GM03348 (cell line): ENCODE measurements at places on chromosomes 11 and 22.

DNA sequence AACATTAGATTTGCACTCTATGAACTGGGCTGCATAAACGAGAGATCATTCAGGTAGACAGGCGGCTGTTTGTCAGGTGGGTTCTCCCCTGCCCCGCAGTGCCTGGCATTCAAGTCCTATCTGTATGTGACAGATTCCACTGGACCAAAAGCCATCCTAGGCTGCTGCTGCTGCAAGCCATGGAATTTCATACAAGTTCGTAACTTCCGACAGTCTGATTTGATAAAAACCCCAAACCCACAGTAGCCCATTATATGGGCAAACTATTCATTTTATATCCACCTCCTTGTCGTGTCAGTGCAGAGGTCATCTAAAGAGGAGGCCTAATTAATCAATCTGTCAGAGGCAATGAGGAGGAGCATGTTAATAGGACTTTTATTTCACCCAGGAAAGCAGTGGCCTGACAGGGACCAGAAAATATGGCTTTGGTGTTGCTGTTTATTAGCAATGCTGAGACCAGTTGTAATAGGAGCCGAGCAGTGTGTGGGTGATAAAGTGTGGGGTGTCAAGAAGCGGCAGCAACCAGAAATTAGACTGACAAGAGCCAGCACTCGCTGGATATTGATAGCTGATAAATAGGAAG is 124.2 kb downstream of the ARL14EP start:
- no peak for DNase-seq

DNA sequence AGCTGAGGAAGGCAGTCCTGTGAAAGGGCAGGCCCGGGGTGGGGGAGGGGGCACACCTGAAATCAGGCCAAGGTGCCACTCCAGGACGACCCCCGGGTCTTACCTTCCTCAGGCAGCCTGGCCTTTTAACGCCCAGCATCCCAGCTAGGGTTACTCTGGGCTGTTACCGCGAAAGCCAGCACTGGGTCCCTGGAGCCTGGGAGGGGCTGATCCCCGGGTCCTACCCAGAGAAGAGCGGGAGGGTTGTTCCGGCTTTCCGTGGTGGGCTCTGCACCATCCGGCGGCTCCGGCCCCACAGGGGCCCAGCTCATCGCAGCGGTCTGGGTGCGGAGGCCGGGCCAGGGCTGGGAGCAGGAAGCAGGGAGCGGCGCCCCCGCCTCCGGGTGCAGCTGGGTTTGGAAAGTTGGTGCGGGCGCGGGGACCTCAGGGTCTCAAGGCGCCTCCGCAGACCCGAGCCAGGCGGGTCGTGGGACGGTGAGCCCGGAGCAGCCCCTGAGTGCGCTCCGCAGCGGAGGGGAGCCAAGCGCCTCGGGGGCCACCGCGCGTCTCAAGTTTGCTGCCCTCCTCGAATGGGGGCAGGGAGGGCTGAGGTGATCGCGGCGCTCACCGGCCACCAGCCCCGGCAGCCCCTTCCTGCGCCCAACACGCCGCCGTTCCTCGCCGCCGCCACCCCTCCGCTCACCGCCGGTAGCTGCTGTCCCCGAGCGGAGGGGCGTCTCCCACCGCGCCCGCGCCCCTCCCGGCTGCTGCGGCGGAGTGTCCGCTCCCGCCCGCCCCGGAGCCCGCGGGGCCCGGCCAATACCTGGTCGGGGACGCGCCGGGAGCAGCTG is 831 bp downstream of the CHST1 start:
- no peak for DNase-seq

GRCh38 chr11:120336641-120337354 is 585 bp downstream of the ARHGEF12 start:
- peak; percentile 79 for DNase-seq

GRCh38 chr11:134661660-134662059 is 249.6 kb upstream of the B3GAT1 start:
- DNase-seq = no peak

DNA sequence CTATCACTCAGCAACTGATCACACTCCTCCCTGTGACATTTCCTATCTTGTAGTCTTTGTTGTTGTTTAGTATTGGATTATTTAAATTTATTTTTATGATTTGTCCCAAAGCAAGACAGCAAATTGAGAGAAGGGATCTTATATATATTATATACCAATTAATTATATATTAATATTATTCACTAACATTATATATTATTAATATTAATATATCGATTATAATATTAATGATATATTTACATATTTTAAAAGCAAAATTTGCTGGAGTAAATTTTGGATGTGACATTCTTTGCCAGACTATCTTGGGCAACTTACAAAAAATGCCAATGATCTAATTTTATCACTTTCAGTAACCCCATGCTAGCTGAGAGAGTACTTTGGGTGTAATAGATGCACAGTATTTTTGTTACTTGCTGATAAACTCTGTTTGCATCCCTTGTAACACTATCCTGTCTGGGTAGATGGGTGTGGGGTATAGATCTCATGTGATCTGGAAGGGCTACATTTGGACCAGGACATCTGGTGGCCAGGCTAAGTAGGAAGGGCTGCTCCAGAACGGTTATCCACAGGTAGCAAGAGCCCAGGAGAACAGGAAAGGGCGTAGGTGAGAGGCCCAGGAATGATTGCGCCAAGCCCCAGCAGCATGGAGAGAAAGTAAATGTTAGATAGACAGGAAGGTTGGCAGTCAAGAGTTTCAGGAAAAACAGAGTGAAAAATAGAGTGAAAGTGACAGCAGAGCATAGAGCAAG is 608.6 kb upstream of the KIRREL3 start:
- no peak for DNase-seq

DNA sequence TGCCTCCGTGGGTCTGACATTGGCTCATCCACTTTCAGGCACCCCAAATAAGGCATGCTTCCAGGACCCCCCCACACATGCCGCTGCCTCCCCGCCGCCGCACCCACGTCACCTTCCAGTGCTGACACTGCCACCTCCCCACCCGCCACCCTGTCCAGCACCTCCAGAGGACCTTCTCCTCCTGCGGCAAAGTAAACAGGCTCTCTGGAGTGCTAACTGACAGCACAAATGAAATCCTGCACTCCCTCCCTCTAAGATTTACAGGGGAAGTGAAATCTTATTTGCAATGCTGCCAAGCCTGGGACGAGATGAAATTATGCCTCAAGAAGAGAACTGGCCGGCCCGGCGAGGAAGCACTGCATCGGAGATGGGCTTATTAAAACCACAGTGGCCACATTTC is 35.3 kb downstream of the MACROD1 start:
- DNase-seq = no peak

DNA sequence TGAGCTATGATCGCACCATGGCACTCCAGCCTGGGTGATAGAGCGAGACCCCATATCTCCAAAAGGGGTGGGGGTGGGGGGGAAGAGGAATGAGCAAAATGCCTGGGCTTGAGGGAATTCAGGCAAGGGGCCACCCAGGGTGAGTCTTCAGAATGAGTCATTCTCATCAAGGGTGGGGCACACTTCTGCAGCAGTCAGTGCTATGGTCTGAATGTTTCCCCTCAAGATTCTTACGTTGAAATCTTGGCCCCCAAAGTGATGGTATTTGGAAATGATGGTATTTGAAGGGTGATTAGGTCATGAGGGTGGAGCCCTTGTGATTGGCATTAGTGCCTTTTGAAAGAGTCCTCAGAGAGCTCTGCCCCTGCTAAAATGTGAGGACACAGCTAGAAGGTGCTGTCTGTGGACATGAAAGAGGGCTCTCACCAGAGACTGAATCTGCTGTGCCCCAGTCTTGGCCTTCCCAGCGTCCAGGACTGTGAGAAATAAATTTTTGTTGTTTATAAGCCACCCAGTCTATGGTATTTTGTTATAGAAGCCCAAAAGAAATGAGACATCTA is 86.4 kb upstream of the THY1 start:
- DNase-seq = peak; percentile 63

DNA sequence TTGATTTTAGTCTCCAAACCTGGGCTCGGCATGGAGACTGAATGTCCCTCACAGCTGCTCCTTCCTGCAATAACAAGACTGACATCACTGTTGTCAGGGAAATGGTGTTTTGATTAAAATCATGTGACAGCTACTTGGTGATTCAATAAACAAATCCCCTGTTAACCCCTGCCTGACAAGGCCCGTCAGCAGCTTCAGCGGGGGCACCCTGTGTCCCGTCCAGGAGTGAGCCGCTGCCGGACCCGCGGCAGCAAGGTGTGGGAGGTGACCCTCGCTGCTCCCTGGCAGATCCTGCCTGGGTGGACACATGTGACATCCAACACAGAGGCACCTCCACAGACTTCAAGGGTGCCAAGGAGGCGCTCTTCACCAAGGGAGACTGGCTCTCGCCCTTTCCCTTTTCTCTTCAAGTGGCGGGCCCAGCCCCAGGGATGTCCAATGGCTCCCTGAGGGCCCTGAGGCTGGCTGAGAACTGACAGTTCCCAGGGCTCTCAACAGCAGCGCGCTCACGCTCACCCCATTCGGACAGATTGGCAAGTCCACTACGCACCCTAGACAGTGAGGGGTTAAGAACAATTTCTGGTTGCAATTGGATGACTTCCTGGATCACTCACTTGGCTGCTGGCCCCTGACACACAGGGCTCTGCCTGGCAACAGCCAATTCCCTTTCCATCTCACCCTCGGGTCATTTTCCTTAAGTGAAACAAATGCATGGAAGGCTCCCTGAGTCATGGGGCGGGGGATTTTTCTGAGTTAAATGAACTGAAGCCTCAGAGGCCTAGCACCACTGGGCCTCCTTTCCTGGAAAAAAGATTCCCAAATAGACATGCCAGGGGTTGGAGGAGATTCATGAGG is 30.7 kb downstream of the PPP2R1B start:
- DNase-seq = peak; percentile 91

- peak; percentile 20 for DNase-seq
Observed at GRCh38 chr22:31247726-31248125, 35.6 kb downstream of the LIMK2 start.

- peak; percentile 53 for DNase-seq
Observed at GRCh38 chr22:26835929-26836528, 178.6 kb downstream of the MIAT start.

GRCh38 chr11:44775985-44776446 is 49.3 kb downstream of the TSPAN18 start:
- no peak for DNase-seq

- DNase-seq = no peak
Observed at GRCh38 chr11:23138761-23139160, 278.5 kb upstream of the CCDC179 start.

GRCh38 chr11:68968306-68969250 is 12.2 kb downstream of the MRGPRD start:
- DNase-seq = no peak

DNA sequence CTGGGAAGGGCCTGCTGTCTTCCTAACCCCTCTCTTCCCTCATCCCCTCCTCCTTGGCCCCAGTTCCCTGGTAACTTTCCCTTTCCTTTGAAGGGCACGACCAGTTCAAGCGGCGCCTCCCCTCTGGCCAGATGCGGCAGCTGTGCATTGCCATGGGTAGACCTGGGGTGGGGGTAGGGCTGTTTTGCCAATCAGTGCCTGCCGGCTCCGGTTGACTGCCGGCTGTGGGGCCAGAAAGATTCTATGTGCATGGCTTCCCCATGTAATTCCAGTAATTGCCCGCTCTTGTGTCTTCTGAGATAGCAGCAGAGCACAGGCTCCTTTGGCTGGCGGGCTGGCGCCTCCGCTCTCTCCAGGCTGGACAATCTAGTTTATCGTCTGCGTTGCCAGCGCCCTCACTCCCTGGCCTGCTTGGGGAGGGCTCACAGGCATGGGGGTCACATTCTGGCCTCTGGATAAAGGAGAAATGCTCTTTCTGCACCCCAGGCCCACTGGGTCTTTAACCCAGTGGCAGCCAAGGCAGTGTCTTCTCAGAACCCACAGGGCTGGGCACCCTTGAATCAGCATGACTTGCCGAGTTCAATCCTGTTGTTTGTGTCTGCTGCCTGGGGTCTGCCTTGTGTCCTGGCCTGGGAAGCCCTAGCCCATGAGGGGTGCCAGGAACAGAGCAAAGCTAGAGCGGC is 9.4 kb downstream of the SIDT2 start:
- DNase-seq = no peak

DNA sequence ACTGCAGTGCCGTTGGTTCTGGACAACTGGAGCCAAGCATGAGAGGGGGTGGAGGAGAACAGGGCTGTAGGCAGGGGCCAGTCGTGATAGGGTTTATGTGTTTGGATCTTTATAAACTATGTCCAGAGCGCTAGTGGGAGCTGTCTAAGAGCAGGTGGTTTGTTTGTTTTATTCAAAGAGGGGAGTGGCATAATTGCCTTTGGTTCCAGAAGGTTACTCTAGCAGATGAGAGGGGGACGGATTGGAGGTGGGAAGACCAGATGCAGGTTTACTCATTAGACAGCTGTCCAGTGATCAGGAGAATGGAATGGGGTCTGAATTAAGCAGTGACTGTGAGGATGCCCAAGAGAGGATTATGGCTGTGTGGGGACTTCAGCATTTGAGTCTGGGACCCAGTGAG is 109.3 kb upstream of the TBCEL start:
- no peak for DNase-seq

GRCh38 chr22:29947410-29948384 is 64.7 kb downstream of the MTMR3 start:
- peak; percentile 51 for DNase-seq

- DNase-seq = peak; percentile 76
Observed at GRCh38 chr22:42937164-42937843, 77.6 kb downstream of the PACSIN2 start.

DNA sequence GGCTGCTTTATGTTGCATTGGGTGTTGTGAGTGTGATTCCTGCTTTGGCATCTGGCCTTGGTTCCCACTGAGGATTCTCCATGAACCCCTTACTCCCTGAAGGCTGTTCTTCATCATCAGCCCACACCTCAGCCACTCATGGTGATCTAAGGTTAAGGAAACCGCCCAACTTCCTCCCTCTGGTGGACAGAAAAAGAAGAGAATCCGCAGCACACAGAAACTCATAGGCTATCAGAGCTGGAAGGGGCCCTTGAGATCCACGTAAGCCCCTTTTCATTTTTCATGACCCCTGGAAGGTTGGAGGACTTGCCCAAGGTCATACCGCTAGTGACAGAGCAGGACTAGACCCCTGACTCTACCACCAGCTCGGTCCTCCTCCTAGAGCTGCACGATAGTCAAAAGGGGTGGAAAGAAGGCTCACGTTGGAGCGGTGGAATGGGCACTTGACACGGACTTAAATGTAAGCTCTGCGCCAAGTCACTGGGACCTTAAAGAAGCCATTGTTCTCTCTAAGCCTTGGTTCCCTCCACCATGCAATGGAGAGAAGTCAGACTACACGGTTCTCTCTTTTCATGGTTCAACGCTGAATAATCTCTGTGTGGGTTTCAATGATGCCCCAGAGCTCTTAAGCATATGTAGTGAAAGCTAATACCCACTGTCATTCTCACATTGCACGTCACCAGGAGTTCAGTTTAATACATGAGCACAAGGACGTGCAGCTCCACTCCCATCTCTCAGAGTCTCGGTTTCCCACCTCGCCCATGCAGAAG is 83.6 kb upstream of the CRTAM start:
- DNase-seq = no peak

DNA sequence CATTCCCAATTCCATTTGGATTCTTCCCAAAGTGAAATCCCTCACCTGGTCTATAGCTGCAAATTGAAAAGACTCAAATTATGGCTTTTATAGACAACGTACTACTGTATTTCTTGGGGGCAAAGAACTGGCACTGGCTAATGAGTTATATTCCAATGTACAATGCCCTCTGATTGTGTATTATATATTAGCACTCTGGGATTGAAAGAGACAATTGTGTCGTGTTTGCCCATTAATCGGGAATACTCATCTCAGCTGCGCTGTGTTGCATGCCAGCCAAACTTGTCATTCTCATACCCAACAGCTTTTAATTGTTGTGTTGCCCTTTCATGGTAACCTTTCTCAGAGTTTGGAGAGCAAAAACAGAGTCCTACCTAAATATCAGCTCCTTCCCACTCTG is 55.0 kb upstream of the ZBTB44 start:
- no peak for DNase-seq

- peak; percentile 67 for DNase-seq
Observed at GRCh38 chr11:119721129-119722120, 7.6 kb downstream of the NECTIN1 start.

- no peak for DNase-seq
Observed at GRCh38 chr11:17721242-17721999, 2.0 kb downstream of the MYOD1 start.
